H1 (cell line): ENCODE measurements at places on chromosomes 16 and 17. TPM values are rescaled to one million over a fixed set of nuclear protein-coding genes. Genes with fewer than 3 reads are reported as not detected.

GRCh38 chr16:65843941-65844340, 522.5 kb upstream of the CDH5 start:
- no peak for DNase-seq
- H3K27ac ChIP-seq, result no peak overlapping the region
- H3K27me3 ChIP-seq, result no peaks in the 10 kb centered on the region

GRCh38 chr17:49989518-49989880, 5.5 kb downstream of the DLX3 start:
- H3K27ac ChIP-seq, result no peak overlapping the region
- DNase-seq, result peak; percentile 43
- no peak overlapping the region for H3K4me3 ChIP-seq

Gene CCL8
- not detected in 2 replicates for total RNA-seq

Gene C17orf50
- not detected in 2 replicates for total RNA-seq

DNA sequence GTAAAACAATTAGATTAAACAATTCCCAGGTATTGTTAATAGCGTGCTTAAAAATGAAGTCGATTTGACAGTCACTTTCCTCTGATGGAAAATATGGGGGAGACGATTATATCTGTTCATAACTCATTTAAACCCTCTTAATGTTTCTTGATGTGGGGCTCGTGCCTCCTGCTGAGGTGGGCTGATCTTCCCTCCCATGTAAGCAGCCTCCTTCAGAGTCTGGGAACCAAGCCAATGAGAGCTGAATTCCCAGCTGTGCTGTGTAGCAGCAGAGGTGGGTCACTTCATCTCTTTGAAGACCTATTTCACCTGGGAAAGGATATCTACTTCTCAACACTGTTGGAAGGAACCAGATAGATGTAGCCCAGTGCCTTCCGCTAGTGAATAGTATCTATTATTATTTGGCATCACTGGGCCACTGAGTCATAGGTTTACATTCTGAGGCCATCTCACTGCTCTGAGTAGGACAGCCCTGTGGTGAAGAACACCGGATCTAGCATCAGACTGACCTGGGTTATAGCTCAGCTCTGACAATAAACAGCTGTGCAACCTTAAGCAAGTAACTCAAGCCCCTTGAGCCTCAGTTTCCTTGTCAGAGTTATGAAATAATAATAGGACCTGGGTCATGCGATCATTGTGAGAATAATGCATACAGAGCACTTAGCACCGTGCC, 85.3 kb upstream of the C16orf82 start:
- no peaks in the 10 kb centered on the region for H3K27me3 ChIP-seq
- peaks cover 7% of the 10 kb centered on the region; the same call in 1 of the 2 replicates for H3K4me1 ChIP-seq
- no peak overlapping the region for H3K4me3 ChIP-seq

DNA sequence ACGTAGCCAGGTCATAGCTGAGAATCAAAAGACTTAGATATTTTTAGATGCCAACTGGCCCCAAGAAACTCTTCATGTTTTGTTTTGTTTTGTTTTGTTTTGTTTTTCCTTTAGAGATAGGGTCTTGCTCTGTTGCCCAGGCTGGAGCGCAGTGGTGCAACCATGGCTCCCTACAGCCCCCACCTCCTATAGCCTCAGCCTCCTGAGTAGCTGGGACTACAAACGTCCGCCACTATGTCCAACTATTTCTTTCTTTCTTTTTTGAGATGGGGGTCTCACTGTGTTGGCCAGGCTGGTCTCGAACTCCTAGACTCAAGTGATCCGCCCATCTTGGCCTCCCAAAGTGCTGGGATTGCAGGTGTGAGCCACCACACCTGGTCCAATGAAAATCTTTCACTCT, 107.1 kb downstream of the ADCY9 start:
- H3K27me3 ChIP-seq, result no peaks in the 10 kb centered on the region
- peaks cover 12% of the 10 kb centered on the region for H3K4me1 ChIP-seq
- no peak overlapping the region for H3K27ac ChIP-seq
- no peak for DNase-seq
- H3K4me3 ChIP-seq, result no peak overlapping the region
- no peaks in the 10 kb centered on the region for H3K36me3 ChIP-seq

Gene KRT33B
- not detected in 2 replicates for total RNA-seq

GRCh38 chr16:54034684-54035083, 251.9 kb downstream of the IRX3 start:
- no peak overlapping the region for H3K4me3 ChIP-seq
- H3K4me1 ChIP-seq, result no peaks in the 10 kb centered on the region

- peaks cover 41% of the 10 kb centered on the region for H3K36me3 ChIP-seq
- no peak overlapping the region for H3K4me3 ChIP-seq
- no peaks in the 10 kb centered on the region for H3K4me1 ChIP-seq
Observed at GRCh38 chr17:63762161-63763078, 11.0 kb downstream of the CCDC47 start.

DNA sequence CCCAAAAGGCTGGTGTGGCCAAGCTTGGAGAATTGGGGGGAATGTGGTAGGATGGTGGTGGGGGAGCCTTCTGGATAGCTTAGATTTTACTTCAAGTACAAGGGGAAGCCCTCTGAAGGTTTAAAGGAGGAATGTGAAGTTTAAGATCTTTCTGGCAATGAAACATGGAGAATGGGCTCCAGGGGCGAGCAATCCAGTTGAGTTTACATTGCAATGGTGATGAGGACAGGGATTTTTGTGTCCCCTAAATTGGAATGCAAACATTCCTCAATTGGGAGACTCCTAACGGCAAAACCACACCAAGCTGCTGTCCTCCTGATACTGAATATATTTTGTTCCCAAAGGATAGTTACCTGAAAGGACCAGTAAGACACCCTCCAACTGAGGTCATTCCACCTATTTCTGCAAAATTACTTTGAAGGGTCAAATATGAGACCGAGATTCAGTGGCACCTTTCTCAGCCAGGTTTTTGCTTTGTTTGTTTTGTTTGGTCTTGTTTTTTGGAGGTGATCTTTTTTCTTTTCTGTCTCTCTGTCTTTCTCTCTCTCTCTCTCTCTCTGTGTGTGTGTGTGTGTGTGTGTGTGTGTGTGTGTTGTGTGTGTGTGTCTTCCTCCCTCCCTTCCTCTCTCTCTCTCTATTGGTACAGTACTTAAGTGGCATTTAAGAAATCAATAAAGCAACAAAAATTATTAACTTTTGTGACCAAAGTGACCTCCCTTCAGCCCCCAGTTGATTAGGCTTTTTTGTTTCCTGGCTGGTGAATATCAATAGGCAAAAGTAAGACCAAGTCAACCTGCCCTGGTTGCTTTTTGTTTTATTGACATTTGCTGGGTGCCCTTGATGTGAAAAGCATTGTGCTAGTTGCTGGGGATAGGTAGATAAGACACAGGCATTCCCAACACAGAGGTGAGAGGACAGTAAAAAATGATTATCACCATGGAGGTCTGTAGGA, 16.4 kb upstream of the TAT start:
- no peaks in the 10 kb centered on the region for H3K4me1 ChIP-seq
- no peaks in the 10 kb centered on the region for H3K36me3 ChIP-seq

DNA sequence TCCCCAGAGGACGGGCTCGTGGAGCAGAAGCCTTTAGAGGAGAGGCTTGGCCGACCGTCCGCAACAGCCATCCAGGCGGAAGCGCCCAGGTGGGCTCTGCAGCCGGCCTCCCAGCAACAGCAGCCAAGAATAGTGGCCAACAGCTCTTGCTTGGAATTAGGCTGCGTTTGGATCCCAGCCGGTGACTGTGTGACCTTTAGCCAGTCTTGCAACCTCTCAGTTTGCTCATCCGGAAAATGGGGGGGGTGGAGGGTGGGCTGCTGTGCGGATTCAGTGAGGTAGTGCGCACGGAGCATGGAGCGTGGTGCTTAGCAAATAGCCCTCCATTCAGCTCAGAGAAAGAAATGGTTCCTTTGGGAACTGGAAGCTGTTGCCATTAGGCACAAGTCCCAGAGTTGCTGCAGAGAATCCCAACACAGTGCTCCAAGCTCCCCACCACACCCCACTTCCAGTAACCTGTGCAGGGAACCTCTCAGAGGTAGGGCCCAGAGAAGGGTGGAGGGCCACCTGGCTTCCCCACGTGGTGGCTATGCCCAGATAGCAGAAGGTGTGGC, 46.7 kb downstream of the RTN4RL1 start:
- DNase-seq, result no peak
- H3K27me3 ChIP-seq, result no peaks in the 10 kb centered on the region
- H3K4me3 ChIP-seq, result no peak overlapping the region
- no peaks in the 10 kb centered on the region for H3K36me3 ChIP-seq
- no peak overlapping the region for H3K27ac ChIP-seq

- no peaks in the 10 kb centered on the region for H3K27me3 ChIP-seq
- no peaks in the 10 kb centered on the region for H3K4me1 ChIP-seq
- H3K36me3 ChIP-seq, result peaks cover 12% of the 10 kb centered on the region
- H3K27ac ChIP-seq, result no peak overlapping the region
- DNase-seq, result peak; percentile 57
- no peak overlapping the region for H3K4me3 ChIP-seq
Observed at GRCh38 chr17:17269926-17270773, 10.9 kb downstream of the COPS3 start.

- DNase-seq, result no peak
- no peaks in the 10 kb centered on the region for H3K27me3 ChIP-seq
- H3K4me1 ChIP-seq, result no peaks in the 10 kb centered on the region
- peaks cover 16% of the 10 kb centered on the region for H3K36me3 ChIP-seq
- H3K27ac ChIP-seq, result no peak overlapping the region
Observed at GRCh38 chr17:43770957-43771356, 7.8 kb downstream of the DUSP3 start.

Gene FOXN1
- not detected in 2 replicates for total RNA-seq

Gene GPR139
- total RNA-seq, result 0.73 and 0.84 TPM in 2 replicates

- H3K4me3 ChIP-seq, result no peak overlapping the region
- H3K27ac ChIP-seq, result no peak overlapping the region
- no peak for DNase-seq
- no peaks in the 10 kb centered on the region; the same call in 1 of the 2 replicates for H3K4me1 ChIP-seq
- H3K36me3 ChIP-seq, result no peaks in the 10 kb centered on the region
Observed at GRCh38 chr17:48588528-48588927, 1.5 kb downstream of the HOXB3 start.

GRCh38 chr17:68238871-68239253, 9.0 kb upstream of the AMZ2 start:
- H3K36me3 ChIP-seq, result no peaks in the 10 kb centered on the region
- no peaks in the 10 kb centered on the region for H3K4me1 ChIP-seq
- H3K4me3 ChIP-seq, result no peak overlapping the region
- H3K27ac ChIP-seq, result no peak overlapping the region
- DNase-seq, result no peak
- H3K27me3 ChIP-seq, result no peaks in the 10 kb centered on the region

- peaks cover 4% of the 10 kb centered on the region for H3K4me1 ChIP-seq
- no peak overlapping the region for H3K27ac ChIP-seq
- H3K27me3 ChIP-seq, result no peaks in the 10 kb centered on the region
- no peak for DNase-seq
Observed at GRCh38 chr16:78962457-78962929, 638.0 kb downstream of the MAF start.

Gene CSNK1D
- 103 and 107 TPM in 2 replicates for total RNA-seq

- no peak overlapping the region for H3K27ac ChIP-seq
- no peak overlapping the region for H3K4me3 ChIP-seq
- H3K36me3 ChIP-seq, result no peaks in the 10 kb centered on the region
- no peak for DNase-seq
Observed at GRCh38 chr17:80097844-80098691, 3.3 kb upstream of the GAA start.

Gene PIGS
- 47.4 and 50.6 TPM in 2 replicates for total RNA-seq

Gene FOXF1
- total RNA-seq, result not detected in 2 replicates

DNA sequence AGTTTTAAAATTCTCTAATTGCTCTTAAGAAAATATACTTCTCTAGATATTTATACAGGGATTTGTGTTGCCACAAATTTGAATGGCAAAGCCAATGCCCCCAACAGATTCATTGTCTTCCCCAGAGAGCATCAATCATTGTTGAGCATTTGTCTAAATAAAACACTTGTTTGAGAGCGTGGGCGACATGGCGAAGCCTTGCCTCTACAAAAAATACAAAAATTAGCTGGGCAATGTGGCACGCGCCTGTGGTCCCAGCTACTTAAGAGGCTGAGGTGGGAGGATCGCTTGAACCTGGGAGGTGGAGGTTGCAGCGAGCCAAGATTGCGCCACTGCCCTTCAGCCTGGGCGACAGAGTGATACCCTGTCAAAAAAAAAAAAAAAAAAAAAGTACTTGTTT, 13.4 kb upstream of the SRSF1 start:
- no peaks in the 10 kb centered on the region for H3K27me3 ChIP-seq
- peaks cover 3% of the 10 kb centered on the region; the same call in 1 of the 2 replicates for H3K4me1 ChIP-seq
- no peak for DNase-seq
- no peaks in the 10 kb centered on the region for H3K36me3 ChIP-seq

Gene TAT
- total RNA-seq, result not detected in 2 replicates

Gene ADAMTS18
- 0.19 TPM in 2 replicates for total RNA-seq

Gene ADCY9
- total RNA-seq, result 13.1 and 13.4 TPM in 2 replicates

Gene GDPD3
- total RNA-seq, result 1.5 TPM in 1 of 2 replicates, not detected in the other

DNA sequence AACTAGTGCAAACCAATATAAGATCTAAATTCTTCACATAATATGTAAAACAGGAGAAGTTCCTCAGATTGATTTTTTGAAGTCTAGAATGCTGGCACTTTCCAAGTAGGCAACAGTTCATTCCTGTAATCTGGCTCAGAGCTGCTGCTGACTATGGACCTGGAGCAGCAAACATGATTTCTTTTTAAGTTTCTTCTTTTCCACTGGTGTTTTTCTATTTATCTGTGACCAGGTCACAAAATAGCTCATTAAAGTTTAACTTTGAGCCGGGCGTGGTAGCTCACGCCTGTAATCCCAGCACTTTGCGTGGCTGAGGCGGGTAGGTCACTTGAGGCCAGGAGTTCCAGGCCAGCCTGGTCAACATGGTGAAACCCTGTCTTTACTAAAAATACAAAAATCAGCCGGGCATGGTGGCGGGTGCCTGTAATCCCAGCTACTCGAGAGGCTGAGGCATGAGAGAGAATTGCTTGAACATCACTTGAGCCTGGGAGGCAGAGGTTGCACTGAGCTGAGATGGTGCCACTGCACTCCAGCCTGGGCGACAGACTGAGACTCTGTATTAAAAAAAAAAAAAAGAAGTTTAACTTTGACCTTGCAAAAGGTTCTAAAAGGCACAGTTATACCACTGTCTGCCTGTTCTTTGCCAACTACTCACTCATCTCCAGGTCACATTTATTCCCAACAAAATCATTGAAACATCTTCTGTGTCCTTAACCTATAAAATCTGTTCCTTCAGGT, 29.4 kb upstream of the SLC13A2 start:
- no peaks in the 10 kb centered on the region for H3K4me1 ChIP-seq
- H3K27me3 ChIP-seq, result no peaks in the 10 kb centered on the region
- DNase-seq, result no peak
- no peaks in the 10 kb centered on the region for H3K36me3 ChIP-seq

- 0 out of 2 replicates have a peak, but pooled peaks cover 4% of the 10 kb centered on the region for H3K27me3 ChIP-seq
- DNase-seq, result peak; percentile 77
- no peaks in the 10 kb centered on the region for H3K36me3 ChIP-seq
- no peak overlapping the region for H3K27ac ChIP-seq
- peaks cover 1% of the 10 kb centered on the region for H3K4me1 ChIP-seq
- H3K4me3 ChIP-seq, result peak overlapping the region; percentile 17; the same call in 1 of the 2 replicates
Observed at GRCh38 chr17:2724784-2725164, 13.2 kb upstream of the CLUH start.

Gene CACNA1H
- 27.2 and 28.7 TPM in 2 replicates for total RNA-seq
